ENCODE measurements at places on chromosomes 3 and 15. TPM values are rescaled to one million over a fixed set of nuclear protein-coding genes. Genes with fewer than 3 reads are reported as not detected.

The SPINK8 gene
- not detected for polyA plus RNA-seq

The CHL1 gene
- not detected for polyA plus RNA-seq

DNA sequence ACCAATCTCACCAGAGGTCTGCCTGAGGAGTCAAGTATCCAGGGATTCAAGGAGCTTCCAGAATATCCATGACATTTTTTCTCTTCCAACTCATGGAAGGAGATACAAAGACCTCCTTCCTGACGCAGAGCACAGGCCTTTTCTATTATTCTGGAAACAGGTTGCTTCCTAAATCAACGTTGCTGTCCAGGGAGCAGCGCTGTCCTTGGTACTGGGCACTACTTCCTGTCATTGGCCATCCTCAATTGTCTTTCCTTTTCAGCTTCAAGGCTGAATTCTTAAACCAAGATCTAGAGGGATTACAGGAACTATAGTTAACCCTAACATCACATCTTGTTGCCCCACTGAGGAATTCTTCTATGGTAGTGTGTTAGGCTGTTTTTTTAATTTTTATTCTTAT, 50.4 kb upstream of the TBC1D21 start:
- no peak for DNase-seq

DNA sequence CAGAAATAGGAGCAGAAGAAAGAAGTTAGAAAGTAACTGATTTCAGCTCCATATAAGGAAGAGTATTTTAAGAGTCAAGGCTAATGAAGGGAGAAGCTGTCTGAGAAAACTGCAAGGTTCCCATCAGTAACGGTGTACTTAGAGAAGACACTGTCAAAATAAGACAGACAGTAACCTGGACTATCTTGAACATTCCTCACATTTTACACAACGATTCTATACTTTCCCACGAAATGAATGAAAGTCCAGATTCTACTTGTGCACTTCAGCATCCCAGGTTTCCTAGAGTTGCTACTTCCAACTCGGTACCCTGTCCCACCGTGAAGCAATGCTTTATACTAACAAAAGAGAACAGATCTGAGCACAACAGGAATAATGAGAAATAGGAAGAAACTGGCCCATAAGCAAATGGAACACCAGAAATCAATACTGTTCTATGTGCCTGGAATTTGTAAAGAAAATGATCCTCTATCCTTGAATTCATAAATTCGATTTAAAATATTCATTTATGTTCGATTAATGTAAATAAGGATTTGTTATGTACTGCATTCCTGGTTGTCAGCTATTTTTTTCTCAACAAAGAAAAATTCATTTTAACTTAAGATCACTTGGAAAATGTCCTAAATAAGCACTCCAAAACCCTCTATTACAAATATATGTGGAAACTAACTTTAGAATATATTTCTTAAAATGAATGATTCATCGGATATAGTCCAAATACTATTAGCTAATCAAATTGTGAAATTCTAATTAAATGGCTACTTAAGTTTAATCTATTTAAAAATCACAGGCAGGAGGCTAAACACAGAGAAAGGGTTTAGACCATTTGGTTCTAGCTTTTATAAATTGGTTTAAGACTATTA, 1.5 kb downstream of the C3orf70 start:
- DNase-seq: no peak

GRCh38 chr3:58230876-58231552, 6.6 kb upstream of the ABHD6 start:
- no peak for DNase-seq

GRCh38 chr3:39052583-39052982, 767 bp downstream of the WDR48 start:
- no peak for DNase-seq

Data from CD8-positive, alpha-beta memory T cell (primary cell).